T-cell (primary cell): ENCODE measurements at places on chromosomes 2 and 18.

- DNase-seq, result no peak
Measured at GRCh38 chr2:32290000-32290339, 12.3 kb downstream of the YIPF4 start.

GRCh38 chr2:237919593-237919992, 47.2 kb upstream of the UBE2F start:
- no peak for DNase-seq

DNA sequence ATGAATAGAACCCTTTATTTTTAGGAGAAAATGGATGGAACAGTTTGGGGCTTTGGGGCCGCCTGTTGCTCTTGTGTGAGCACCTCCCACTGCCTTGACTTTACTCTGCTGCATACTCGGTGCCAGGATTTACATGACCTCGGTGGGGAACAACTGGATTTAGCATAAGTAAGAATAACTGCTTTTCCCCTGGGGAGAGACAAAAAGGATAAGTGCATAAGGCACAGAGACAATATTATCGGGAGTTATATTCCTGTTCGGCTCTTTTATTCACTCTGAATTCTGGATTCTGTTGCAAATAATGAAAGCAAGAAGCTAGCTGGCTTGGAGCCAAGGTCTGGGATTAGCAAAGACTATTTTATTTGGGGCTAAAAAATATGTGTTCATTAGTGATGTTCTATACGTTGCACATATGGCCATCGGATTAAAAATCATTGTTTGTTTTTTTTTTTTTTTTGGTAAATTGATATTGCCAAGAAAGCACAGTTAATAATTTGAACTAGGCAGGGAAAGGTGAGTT, 69.8 kb downstream of the CYBRD1 start:
- no peak for DNase-seq

- DNase-seq, result no peak
Measured at GRCh38 chr2:56464613-56465012, 280.8 kb downstream of the CCDC85A start.

DNA sequence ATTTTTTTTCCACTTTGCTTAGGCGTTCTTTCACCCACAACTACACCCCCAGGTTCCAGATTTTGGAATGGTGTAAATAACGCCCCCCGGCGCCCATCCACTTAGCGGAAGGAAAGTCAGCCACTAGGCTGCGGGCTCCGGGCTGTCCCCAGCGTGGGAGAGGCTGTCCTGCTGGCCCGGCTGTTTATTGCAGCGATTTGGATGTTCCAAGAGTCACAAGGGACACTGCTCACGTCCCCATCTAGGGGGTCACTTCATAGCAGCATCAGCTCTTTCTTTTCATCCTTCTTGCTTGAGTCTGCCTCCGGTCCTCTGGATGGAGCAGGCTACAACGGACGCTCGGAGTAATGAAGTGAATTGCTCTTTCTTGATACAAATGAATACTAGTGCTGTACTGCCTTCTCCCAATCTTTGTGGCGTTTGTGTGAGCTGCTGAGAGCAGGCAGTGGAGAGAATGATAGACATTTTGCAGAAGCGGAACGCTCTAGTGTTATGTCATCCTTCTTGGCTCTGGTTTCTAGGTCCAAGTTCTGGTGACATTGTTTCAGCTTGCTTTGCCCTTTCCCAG, 50.7 kb upstream of the PAIP2B start:
- DNase-seq, result no peak

DNA sequence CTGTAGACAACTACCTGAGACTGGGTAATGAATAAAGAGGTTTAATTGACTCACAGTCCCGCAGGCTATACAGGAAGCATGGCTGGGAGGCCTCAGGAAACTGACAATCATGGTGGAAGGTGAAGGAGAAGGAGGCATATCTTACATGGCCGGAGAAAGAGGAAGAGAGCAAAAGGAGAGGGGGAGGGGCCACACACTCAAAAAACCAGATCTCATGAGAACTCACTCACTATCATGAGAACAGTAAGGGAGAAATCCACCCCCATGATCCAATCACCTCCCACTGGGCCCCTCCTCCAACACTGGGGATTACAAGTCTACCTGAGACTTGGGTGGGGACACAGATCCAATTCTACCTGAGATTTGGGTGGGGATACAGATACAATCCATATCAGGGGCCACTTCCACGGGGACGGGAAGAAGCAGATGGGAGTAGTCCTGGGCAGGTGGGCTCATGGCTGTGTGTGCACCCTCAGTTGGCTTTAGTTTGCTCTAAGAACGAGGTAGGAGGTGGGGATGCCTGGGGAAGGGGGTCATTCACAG, 9.9 kb downstream of the MAB21L4 start:
- DNase-seq, result no peak

GRCh38 chr2:157052685-157053224, 204.8 kb upstream of the GALNT5 start:
- DNase-seq, result no peak

- DNase-seq, result peak; percentile 43
Measured at GRCh38 chr2:42974721-42975717, 182.6 kb upstream of the HAAO start.
